ENCODE measurements at places on chromosomes 5 and 9.

DNA sequence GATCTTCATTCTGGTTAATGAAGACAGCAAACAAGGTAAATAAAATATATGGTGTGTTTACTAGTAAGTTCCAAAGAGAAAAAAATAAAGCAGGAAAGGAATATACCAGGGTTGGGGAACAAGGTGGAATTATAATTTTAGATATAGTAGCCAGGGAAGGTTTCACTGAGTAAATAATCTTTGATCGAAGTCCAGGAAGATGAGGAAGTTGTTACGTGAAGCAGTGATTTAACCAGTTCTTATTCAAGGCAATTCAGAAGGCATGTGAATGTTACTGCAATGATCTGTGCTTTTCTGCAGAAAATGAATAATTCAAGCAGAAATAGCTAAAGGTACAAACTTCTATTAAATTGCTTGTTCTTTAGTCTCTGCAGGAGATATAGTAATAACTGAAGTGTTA, 6.2 kb downstream of the SMIM32 start:
- no peak for DNase-seq

GRCh38 chr5:159002171-159002570, 97.5 kb downstream of the EBF1 start:
- DNase-seq: no peak

GRCh38 chr9:88537761-88538091, 2.7 kb downstream of the NXNL2 start:
- no peak for DNase-seq

DNA sequence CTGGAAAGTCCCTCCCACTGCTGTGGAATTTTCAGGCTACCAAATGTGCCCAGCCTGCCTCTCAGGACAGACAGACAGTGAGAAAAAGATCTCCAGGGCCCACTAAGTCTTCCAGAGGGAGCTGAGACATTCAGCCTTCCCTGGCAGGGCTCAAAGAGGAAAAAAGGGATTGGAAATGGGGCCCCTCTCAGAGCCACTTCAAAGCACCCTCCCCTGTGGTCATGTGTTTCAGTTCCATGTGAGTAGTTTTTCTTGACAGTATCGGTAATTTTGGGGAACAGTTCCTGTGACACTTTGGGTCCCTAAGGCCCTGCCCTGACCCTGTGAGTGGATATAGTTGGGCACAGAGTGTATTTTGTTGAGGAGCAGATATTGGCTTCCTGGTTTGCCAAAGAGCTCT, 25.0 kb downstream of the LARP1 start:
- DNase-seq: no peak

- no peak for DNase-seq
Measured at GRCh38 chr5:69231851-69232250, 2.8 kb upstream of the CDK7 start.

GRCh38 chr9:134772331-134772730, 108.3 kb upstream of the FCN2 start:
- DNase-seq: no peak

GRCh38 chr9:125763394-125763801, 16.2 kb downstream of the PBX3 start:
- DNase-seq: no peak

- DNase-seq: no peak
Measured at GRCh38 chr9:82608487-82608886, 454.5 kb downstream of the RASEF start.

- DNase-seq: no peak
Measured at GRCh38 chr5:133113331-133114061, 61.7 kb downstream of the HSPA4 start.

GRCh38 chr5:75368391-75368790, 31.4 kb downstream of the HMGCR start:
- no peak for DNase-seq

DNA sequence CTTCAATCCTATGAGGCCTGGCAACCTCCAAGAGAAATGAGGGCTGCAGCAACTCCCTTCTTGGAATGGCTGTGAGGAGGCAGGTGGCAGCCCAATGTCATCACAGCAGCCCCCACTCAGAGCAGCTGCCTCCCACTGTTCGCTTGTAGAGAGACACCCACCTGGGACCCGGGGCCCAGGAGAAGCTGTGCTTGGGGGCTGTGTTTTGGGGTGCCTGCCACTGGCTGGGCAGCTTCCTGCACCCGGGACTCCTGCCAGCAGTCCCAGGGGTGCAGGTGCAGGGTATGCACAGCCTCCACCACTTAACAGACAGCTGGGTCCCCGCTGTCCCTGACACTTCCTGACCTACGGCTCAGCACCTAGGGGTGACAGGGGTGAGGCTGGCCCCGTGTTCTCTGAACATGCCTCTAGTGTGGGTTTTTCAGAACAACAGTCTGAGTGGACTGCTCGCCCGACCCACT, 26.2 kb downstream of the NIPAL4 start:
- DNase-seq: no peak

- no peak for DNase-seq
Measured at GRCh38 chr5:118593003-118593328, 395.4 kb downstream of the DTWD2 start.

DNA sequence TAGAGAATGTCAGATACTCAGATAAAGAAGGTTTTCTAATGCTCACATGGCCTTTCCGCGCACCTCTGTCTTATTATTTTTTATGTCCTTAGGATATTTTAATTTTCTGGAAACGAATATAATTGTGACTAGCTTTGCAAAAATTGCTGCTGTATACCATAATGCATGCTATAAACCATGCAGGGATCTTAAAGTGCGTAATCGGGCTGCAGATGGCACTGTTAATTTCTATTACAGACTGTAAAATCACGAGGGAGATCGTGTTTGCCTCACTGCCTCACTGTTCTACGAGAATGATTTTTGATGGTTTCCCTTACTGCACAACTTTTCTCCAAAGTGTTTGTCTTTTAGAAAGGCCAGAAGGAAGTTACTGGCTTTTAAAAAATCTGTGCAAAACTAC, 356.1 kb downstream of the TUSC1 start:
- no peak for DNase-seq

- DNase-seq: no peak
Measured at GRCh38 chr9:73523391-73523790, 371.7 kb downstream of the ANXA1 start.

GRCh38 chr5:68225911-68226545, 10.5 kb downstream of the PIK3R1 start:
- no peak for DNase-seq

GRCh38 chr9:111957856-111958631, 61.4 kb downstream of the UGCG start:
- no peak for DNase-seq

DNA sequence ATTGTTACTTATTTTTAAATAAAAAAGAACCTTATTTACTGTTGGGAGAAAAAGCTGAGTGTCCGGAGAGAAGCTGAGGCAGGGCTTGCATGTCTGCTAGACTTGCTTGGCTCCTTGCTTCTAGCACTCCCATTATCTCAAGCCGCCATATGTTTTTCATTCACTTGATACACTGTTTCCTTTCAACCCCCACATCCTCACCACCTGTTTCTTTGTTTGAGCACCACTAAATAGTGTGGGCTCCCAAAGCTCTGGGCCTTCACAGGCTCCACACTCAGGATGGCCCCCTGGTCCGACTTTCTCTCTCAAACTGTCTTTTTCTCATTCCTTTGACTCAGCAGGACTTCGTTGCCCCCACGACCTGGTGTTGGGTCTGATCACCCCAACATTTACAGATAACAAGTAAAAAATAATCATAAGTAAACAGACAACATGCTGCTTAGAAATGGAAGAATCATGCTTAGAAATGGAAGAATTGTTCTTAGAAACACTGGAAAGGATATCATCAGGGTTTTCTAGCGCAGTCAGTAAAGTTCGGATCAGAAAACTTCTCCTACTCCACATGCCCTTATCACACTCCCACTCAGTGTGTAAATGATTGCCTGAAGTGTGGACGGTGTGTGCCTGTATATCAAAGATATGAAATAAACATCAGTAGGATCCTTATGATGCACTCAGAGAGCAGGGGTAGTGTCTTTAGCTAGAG, 58.5 kb downstream of the APTX start:
- no peak for DNase-seq

- no peak for DNase-seq
Measured at GRCh38 chr9:112601636-112602035, 115.0 kb downstream of the KIAA1958 start.

DNA sequence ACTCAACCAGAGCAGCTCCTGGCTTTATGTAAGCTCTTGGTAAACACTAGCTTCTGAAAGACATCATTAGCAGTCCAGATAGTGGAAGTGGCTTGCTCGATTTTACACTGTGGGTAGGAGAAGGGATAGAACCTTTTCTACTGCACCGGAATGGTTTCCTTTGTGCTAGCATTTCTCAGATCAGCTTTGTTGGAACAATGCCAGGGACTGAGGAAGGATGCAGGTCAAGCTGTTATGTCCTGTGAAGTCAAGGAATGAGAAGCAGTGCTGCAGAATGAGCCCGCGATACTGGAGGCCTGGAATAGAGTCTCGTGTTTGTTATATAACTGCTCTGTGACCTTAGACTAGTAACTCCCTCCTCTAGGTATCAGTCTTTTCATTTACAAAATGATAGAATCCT, 233.6 kb downstream of the GABRB2 start:
- no peak for DNase-seq

DNA sequence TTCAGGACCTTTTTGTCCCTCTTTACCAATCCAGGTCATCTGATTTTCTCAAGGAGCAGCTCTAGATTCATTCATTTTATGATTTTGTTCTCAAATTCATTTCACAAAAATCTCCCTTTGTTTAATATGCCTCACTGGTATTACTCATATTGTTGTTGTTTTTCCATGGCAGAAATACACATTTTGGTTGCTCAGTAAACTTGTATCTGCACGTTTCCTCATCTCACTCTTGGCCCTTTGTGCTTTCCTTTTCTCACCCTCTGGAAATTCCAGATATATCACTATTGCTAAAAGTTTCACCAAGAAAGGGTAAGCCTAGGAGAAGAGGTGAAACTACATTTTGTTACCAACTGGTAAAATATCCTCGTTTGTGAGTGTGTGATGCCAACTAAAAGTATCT, 14.8 kb downstream of the ASPN start:
- no peak for DNase-seq

DNA sequence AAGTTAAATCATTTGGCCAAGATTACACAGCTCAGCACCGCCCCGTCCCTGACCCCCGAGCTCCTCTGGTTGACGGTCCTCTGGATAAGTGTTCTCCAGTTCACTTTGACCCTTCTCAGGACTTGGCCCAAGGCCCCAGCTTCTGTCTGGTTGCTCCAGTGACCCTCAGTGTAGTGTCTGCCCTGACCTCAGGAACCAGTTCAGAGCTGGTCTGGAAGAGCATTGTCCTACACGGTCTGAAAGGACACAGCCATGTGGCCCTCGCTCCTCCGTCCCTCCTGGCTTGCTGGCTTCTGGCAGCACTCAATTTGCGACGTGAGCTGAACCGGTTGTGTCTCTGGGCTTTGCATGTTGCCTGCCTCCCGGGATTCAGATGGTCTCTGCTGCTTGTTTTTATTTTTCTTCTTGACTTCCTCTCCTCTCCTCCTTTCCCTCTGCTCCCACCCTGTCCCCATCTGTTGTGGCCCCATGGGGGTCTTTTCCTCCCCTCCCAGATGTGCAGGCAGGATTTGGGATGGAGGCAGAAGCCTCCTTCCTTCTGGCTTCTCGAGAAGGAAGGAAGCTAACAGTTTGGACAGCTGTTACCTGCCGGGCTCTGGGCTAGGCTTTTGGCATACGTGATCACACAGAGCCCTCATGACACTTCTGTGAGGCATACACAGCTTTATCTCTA, 72.0 kb downstream of the PPARGC1B start:
- no peak for DNase-seq

DNA sequence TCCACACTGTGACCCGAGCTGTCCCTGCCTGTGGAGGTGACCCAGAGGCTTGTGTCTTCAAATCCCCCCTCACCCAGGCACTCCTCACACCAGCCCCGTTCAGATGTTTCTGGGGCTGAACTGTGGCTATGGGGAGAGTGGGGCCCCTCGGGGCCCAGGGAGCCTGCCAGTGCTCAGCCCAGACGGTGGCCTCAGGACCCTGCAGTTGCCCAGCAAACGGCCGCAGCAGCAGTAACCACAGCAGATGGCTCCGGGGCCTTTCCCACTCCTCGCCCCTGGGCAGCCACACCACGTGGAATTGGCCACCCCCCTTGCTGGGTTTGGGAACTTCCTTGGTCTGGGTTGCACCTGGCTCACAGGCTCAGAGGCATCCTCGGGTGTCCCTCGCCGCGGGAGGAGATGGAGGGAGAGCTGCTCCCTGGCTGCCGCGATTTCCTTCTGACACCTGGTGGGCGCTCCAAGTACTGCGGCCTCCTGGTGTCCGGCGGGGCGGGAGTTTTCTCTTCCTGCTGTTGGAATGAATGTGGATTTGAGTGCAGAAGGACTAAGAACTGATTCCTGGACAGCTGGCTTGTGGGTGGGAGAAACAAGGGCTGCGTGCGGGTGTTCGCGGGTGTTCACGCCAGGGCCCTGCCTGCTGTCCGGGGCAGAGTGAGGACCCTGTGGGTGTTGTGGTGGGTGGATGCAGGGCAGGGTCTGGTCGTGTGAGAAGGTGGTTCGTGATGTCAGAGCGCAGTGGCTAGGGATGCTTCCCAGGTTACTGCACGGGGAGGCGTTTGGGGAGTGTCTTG, 97.5 kb downstream of the COL5A1 start:
- DNase-seq: no peak

- no peak for DNase-seq
Measured at GRCh38 chr9:121364077-121364476, 6.0 kb downstream of the STOM start.

DNA sequence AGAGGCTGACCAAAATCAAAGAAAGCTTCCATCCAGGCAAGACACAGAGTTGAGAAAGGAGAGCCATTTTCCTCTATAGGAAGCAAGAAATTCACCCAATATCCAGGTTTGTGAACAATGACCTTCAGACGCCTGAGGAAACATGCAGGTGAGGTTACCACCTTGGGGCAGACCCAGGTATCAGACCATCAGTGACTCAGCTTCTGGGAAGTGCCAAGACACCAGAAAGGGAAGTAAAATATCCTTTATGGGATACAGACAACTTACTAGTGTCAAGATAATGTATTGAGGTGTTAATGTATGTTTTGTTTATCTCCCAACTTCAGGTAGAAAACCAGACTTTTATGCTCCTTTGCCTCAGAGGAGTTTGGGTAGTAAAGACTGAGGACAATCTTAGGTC, 2.2 kb upstream of the DTWD2 start:
- no peak for DNase-seq

DNA sequence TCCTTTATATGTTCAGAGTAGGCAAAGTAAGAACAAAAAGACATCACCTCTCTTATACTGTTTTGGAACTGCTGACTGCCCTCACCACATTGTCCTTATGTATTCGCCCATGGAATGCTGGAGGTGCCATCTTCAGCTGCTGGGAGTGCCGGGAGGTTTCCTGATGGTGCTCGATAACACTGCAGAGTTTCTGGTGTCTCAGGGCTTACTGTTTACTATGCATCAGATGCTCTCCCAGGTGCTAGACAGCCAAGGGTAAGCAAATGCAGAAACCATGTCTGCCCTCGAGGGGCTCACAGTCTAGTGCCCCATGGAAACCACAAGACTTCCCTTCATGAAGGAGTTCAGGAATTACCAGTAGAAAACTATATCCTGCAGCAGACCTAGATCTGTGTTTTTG, 70.1 kb upstream of the SMIM23 start:
- DNase-seq: no peak

DNA sequence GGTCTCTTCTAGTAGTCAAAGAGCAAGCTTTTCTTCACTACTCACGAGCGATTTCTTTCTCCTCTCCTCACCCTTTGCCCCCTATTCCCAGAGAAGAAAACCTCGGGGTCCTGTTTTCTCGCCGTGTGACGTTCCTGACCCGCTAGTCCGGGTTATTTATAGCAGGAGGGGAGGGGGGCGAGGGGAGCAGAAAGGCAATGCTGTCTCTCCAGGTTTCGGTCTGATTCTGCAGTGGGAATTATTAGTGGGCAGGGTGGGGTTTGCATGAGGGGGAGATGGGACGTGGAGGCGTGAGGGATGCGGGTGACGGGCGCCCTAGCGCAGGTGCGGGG, 847 bp upstream of the GABRB2 start:
- DNase-seq: no peak

All from T-helper 1 cell (primary cell).